Pulmonary artery endothelial cell (primary cell): ENCODE measurements at places on chromosomes 6 and 20. TPM values are rescaled to one million over a fixed set of nuclear protein-coding genes. Genes with fewer than 3 reads are reported as not detected.

DNA sequence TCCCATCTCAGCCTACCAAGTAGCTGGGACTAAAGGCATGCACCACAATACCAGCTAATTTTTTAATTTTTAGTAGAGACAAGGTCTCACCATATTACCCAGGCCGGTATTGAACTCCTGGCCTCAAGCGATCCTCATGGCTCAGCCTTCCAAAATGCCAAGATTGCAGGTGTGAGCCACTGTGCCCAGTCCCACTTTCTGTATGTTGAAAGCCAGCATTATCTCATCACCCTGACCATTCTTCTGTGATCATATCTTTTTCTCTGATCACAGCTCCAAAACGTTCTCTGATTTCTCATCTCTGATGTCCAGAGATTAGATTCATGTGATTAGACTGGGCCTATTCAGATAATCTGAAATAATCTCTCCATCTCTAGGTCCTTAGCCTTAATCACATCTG is 337.7 kb downstream of the TPBG start:
- DNase-seq, result no peak

- DNase-seq, result no peak
Measured at GRCh38 chr6:122804962-122805485, 16.0 kb downstream of the SMPDL3A start.

DNA sequence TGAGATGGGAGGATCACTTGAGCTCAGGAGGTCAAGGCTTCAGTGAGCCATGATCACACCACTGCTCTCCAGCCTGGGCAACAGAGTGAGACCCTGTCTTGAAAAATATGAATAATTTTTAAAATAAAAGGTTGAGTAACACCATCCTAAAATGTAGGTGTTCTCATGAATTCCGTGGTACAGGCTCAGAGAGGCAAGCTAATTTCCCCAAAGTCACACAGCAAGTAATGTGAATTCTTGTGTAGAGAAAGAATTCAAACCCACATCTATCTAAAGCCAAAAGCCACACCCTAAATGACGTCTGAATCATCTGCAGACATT is 80.5 kb downstream of the ZNF217 start:
- no peak for DNase-seq

DNA sequence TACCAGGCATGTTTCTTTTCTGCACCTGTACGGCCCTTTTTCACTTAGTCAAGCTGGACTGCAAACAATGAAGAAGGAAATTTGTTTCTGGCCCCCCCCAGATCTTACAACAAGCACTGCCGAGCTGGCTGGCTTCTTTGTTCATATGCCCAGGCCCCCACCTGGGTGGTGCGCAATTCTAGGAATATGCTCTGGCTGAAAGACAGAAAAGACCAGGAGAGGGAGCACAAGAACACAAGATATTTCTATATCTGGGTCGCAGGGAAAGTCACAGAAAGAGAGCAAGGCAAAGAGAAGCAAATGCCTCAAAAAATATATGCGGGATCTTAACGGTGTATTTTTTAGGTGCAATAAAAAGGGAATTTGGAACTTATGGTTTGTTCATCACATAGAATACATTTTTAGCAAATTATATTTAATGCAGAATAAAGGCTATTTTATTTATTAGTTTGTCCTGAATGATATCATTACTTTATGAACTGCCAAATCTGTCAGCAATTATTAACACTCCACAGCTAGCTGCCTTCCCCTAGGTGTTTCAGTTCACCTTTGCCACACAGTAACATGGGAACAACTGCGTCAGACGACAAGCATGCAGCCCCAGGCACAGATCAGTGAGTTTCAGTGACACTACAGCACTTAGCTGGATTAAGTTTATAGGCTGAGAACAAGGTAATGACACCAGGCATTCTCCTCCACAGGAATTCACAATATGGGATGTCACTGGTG is 76.5 kb downstream of the GJA10 start:
- peak; percentile 10 for DNase-seq

GRCh38 chr6:114651611-114652010 is 308.8 kb upstream of the HS3ST5 start:
- no peak for DNase-seq

The RIPOR2 gene
- total RNA-seq, result 0.18 TPM in 1 of 2 replicates, not detected in the other

The PRR18 gene
- total RNA-seq, result not detected in 2 replicates

The SLC22A23 gene
- total RNA-seq, result 4.0 and 16.4 TPM in 2 replicates

DNA sequence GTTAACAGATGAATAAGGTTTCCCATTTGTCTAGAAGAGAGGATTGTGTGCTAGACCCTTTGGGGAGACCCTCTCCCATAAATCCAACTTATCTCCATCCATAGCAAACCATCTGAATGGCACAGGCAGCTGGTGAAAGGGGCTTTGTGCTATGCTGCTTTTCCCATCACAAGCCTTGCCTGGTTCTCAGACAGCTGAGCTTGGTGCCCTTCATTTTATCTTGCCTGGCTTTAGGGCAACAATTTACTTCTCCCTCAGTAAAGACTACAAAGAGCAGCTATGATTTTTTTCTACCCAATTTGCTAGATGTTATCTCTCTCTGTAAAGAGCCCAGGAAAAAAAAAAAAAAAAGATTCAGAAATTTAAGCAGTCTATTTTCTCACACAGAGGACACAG is 117.0 kb upstream of the COL21A1 start:
- no peak for DNase-seq

- DNase-seq, result no peak
Measured at GRCh38 chr20:32449890-32450401, 91.8 kb downstream of the ASXL1 start.

The C6orf89 gene
- total RNA-seq, result 26.2 and 32.5 TPM in 2 replicates

GRCh38 chr6:39902136-39902535 is 32.1 kb downstream of the MOCS1 start:
- no peak for DNase-seq

DNA sequence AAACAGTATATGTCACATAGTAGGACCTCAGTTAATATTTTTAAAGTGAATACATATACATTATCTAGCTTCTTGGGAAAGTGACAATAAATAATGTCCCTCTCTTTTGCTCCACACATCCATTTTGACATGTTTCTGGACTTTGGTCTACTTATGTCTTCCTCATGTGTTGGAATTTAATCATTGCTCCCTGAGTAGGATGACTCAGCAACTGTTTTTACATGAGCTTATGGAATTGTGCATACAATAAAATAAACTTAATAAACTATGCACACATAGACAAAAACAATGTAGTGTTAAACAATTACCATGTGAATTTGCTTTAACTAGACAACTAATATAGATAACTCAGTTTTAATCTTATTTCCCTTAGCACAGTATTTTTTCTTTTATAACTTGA is 503.8 kb downstream of the TFAP2B start:
- DNase-seq, result no peak

The SLCO4A1 gene
- total RNA-seq, result 3.6 and 10.4 TPM in 2 replicates

GRCh38 chr20:45810191-45810970 is 2.1 kb upstream of the UBE2C start:
- no peak for DNase-seq

- DNase-seq, result no peak
Measured at GRCh38 chr20:10985536-10985935, 311.7 kb upstream of the JAG1 start.

GRCh38 chr20:11979306-11979990 is 61.8 kb downstream of the BTBD3 start:
- no peak for DNase-seq

DNA sequence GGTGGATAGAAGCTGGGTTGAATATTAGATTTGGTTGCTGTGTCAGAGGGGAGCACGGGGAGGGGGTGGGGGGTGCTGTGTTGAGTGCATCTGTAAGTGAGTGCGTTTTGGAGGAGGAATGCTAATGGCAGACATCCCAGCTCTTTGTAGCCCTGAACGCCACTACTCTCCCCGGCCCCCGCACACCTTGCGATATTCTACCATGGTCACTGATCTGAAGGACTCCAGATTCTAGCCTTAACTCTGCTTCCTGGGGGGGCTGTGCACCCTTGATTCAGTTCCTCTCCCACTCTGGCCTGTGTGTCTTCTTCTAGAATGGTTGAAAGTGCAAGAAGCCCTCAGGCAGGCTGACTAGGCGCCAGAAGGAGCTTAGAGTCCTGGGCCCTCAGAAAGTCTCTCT is 7.1 kb downstream of the GLP1R start:
- no peak for DNase-seq

The POM121L2 gene
- not detected in 2 replicates for total RNA-seq

- no peak for DNase-seq
Measured at GRCh38 chr6:128271011-128271410, 249.4 kb downstream of the PTPRK start.

The BNIP5 gene
- total RNA-seq, result not detected in 2 replicates

DNA sequence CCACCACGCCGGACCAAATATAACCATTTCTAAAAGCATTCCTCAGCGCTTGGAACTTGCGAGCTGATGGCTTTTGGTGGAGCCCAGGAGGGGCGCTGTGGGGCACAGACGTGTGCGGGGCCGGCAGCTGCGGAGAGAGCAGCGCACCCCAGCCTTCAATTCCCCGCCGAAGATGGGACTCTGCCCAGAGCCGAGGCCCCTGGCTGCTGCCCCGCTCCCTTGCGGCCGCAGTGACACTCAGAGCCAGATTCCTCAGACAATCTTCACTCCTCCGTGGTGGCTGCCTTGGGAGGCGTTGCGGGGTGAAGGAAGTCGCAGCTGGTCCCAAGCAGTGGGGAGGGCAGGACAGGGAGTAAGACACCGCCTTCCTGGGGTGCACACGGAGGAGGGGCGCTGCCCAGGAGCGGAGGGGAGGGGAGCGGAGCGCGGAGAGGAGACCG is 87.7 kb downstream of the TMEM242 start:
- DNase-seq, result no peak

The SHLD1 gene
- total RNA-seq, result 1.7 and 2.6 TPM in 2 replicates

The SGK2 gene
- 0.07 TPM in 1 of 2 replicates, not detected in the other for total RNA-seq

DNA sequence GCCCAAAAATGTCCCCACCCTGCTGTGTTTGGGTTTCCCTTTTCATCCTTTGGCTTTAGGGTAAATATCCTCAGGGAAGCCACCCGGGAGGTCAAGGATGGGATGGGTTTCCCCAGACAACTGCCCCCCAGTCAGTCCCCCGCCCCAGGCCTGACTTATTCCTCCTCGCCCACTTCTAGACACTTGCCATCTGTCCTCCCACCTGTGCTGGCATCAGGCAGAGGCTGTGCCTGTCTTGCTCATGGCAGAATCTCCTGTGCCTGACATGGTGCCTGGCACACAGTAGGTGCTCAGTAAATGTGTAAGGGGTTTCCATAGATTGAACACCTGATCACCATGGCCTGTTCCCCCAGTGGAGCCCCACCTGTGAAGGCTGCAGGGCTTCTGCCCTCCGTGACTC is 141.8 kb downstream of the PHACTR3 start:
- no peak for DNase-seq

GRCh38 chr20:4673371-4674001 is 48.2 kb upstream of the PRND start:
- no peak for DNase-seq

The TMEM242 gene
- total RNA-seq, result 5.7 and 7.1 TPM in 2 replicates

GRCh38 chr6:119942078-119942752 is 592.7 kb upstream of the MAN1A1 start:
- no peak for DNase-seq

- DNase-seq, result no peak
Measured at GRCh38 chr6:35626401-35626800, 62.3 kb downstream of the FKBP5 start.

GRCh38 chr20:1491860-1492642 is 831 bp upstream of the SIRPB2 start:
- DNase-seq, result no peak

The SIRPB2 gene
- total RNA-seq, result 1.2 and 1.6 TPM in 2 replicates

- no peak for DNase-seq
Measured at GRCh38 chr6:124389127-124389526, 573.1 kb upstream of the RNF217 start.

The IL17A gene
- total RNA-seq, result not detected in 2 replicates

DNA sequence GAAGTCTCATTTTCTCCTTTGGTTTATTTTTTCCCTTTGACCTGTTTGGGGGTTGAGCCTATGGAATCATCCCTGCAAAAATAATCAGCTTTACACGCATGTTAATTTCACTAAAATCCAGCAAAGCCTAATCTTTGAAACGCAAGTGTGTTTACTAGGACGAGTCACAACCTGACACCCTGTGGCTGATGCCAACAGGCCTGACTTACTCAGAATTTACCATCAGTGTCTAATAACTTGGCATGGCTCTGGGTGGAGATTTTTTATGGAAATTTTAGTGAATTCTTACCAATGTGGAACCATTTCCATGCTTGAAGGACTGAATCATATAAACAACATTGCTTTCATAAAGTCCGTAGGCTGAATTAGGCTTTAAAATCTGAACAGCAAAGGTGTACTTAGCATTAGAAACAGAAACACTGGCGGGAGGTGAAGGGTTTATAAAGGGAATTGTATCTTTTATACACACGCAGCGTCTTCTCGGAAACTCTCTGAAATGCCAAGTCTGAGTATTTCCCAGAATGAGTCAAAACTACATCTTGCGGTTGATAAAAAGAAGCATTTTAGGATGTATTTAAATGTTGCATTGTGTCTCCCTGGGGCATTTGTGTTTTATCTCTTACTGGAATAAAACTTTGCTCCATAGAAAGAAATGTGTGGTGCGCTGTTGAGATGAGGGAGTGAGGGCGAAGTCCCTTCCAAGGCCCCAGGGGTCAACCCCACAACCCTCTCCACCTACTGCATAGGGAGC is 81.2 kb downstream of the DACT2 start:
- no peak for DNase-seq

DNA sequence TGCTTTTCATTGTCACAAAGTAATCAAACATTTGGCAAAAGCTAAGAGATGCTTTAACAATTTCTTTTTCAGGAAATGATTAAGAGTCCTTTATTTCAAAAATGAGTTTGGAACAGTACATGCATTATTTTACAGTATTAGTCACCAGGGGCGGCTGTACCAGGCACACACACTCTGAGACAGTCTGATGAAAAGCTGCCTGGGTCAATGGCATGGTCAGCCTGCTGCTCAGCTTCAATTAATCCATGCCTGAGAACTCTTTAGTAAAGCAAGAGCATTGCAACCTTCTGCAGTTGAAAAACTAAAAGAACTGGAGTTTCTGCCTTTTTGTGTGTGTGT is 105.5 kb downstream of the TULP4 start:
- no peak for DNase-seq

The NCOA6 gene
- 5.0 and 5.3 TPM in 2 replicates for total RNA-seq

GRCh38 chr6:40349123-40349900 is 237.9 kb downstream of the LRFN2 start:
- DNase-seq, result no peak

- DNase-seq, result no peak
Measured at GRCh38 chr6:10389739-10390494, 25.0 kb downstream of the TFAP2A start.

The PHACTR1 gene
- total RNA-seq, result 5.8 and 7.0 TPM in 2 replicates

The SAMD3 gene
- total RNA-seq, result not detected in 2 replicates

DNA sequence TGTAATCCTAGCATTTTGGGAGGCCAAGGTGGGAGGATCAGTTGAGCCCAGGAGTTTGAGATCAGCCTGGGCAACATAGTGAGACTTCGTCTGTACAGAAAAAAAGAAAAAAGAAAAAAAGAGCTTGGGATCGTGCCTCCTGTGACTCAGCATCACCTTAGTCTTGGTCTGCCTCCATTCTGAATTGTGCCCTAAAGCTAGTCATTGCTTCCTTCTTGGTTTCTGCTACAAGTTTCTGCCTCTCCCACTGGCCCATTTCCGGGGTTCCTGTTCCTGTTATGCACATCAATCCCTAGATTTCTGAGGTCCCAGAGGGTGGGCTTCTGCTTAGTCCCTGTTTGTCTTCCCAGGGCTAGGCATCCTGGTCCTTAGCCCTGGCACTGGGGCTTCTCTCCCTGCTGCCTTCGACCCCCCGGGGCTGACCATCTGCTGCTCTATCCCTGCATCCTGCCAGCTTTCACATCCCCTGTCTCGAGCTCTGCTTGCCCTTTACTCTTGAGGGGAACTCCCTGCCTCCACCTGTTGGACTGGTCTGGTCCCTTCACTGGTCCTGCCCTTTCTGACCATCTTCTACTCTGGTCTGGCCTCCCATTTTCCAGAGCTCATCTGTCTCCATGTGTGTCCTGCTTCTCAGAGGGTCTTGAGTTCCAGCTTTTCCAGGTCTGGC is 77.5 kb upstream of the ESR1 start:
- DNase-seq, result no peak
